ENCODE measurements at places on chromosomes 2 and 18.
A peak's percentile ranks its signal among the peaks of the same experiment; 100 is the strongest.

- DNase-seq, result no peak
Observed at GRCh38 chr2:100832885-100833284, 12.9 kb downstream of the NPAS2 start.

DNA sequence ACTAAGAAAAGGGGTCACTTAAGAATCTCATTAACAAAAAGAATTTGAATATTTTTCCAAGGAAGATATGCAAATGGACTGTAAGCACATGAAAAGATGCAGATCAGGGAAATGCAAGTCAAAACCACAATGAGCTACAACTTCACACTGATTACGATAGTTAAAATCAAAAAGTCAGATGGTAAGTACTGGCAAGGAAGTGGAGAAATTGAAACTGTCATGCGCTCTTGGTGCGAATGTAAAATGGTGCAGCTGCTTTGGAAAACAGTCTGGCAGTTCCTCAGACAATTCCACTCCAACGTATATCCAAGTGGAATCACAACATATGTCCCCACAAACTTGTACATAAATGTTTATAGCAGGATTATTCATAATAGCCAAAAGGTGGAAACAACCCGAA is 81.4 kb downstream of the MSH2 start:
- DNase-seq, result no peak

- peak; percentile 81 for DNase-seq
Observed at GRCh38 chr2:47002480-47003381, 87.1 kb upstream of the MCFD2 start.

DNA sequence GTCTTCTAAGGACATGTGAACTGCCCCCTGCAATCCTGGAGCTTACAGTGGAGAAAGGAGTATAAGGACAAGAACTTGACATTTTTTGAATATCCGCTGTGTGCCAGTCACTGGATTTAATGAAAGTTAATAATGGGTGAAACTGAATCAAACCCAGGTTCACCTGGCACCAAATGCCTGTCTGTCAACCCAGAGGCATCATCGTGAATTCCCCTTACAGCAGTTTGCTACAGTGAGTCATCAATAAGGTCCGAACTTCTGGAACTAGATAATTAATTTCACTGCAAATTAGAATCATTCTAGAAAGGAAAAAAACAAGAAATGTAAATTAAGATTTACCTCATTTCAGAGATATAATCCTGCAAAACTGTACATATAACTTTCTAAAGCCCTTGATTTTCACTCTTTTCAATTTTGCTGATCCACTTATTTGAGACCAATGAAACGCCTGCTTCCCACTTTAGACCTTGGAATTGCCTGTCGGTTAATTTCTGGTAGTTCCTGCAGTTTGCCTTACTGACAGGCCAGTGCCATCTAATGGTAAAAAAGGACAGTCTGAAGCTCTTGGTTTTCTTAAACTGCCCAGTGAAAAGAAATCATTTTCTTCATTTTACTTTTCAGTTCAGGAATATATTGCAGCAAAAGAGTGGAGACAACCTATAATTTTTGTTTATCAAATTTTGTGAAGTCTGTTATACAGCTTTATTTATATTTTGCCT is 8.2 kb downstream of the DSG2 start:
- no peak for DNase-seq

- DNase-seq, result no peak
Observed at GRCh38 chr2:33062665-33063250, 116.0 kb downstream of the LTBP1 start.

GRCh38 chr2:237257471-237257951 is 156.5 kb downstream of the COL6A3 start:
- DNase-seq, result no peak

DNA sequence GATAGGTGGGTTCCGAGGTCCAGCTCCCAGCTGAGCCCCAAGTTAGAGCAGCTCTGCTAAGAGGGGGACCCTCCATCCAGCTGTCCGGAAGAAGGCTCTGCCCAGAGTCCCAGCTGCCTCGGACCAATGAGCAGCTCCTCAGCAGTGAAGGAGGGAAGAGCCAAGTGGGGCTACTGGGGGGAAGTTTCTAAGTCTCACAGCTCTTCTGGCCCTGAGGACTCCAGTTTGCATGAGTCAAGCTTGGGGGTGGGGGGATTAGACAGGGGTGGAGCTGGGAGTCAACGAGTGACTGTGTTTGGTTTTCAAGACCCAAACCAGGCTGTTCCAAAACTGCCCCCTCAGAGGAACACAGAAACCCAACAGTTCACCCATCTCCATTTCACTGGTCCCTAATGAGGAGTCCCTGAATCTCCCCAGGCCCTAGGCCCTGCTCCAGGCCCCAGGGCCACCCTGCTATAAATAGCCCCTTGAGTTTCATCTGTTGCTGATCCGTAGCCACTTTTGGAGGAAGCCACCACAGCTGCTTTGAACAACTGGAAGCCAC is 100.9 kb downstream of the TNS1 start:
- DNase-seq, result no peak

Measured in H7 (cell line).